Ovary (tissue), 10 donors: ENCODE measurements at places on chromosomes 3 and 15. TPM values are rescaled to one million over a fixed set of nuclear protein-coding genes. Genes with fewer than 3 reads are reported as not detected.
A peak's percentile ranks its signal among the peaks of the same experiment; 100 is the strongest.

- no peak for DNase-seq
- H3K4me3 ChIP-seq = no peak overlapping the region
- H3K4me1 ChIP-seq = no peaks in the 10 kb centered on the region
- no peaks in the 10 kb centered on the region for H3K27me3 ChIP-seq
- H3K36me3 ChIP-seq = no peaks in the 10 kb centered on the region
- H3K27ac ChIP-seq = no peak overlapping the region
Measured at GRCh38 chr15:81785679-81786078, 260.1 kb downstream of the MEX3B start.

DNA sequence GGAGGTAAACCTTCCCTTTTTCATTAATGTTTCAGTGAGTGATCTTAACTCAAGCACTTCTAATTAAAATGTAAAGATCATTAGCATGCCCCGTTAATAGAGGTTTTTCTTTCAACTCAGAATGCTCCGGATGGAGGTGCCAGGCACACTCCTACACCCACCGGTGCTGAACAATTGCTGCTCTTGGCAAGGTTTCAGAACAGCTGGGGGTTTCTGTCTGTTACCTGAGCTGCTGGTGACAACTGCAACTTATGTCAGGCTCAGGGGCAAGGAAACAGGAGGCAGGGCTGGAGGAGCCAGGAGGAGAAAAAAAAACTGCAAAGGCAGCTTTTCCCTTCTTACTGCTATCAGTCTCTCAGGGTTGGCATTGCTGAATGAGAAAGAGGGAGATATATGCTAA lies 250.1 kb downstream of the DIPK2A start:
- no peaks in the 10 kb centered on the region for H3K4me1 ChIP-seq
- no peak for DNase-seq
- no peak overlapping the region for H3K27ac ChIP-seq
- no peak overlapping the region for H3K4me3 ChIP-seq

DNA sequence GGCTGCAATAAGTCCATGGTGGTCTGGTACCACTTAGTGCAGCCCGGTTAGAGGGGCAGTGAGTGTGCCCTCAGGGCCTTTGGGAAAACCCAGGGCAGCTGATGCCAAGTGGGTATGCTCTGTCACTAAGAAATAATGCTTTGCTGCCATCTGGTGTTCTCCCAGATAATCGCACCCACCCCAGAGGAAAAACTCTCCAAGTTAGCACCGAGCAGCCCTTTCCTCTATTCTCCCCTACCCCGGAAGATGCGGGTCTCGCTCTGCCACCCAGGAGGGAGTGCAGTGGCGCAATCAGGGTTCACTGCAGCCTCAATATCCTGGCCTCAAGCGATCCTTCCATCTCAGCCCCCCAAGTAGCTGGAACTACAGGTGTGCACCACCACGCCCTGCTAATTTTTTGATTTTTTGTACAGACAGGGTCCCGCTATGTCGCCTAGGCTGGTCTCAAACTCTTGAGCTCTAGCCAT lies 21.3 kb upstream of the DAPK2 start:
- H3K27ac ChIP-seq = no peak overlapping the region
- DNase-seq = peak; percentile 69
- no peaks in the 10 kb centered on the region for H3K36me3 ChIP-seq
- H3K4me3 ChIP-seq = no peak overlapping the region
- peaks cover 7% of the 10 kb centered on the region for H3K4me1 ChIP-seq
- H3K27me3 ChIP-seq = no peaks in the 10 kb centered on the region

GRCh38 chr3:151630938-151631441 lies 102.7 kb upstream of the AADACL2 start:
- DNase-seq = no peak
- no peaks in the 10 kb centered on the region for H3K27me3 ChIP-seq
- no peaks in the 10 kb centered on the region for H3K36me3 ChIP-seq

GRCh38 chr15:73607405-73607804 lies 25.8 kb downstream of the NPTN start:
- H3K4me1 ChIP-seq = peaks cover 7% of the 10 kb centered on the region
- H3K4me3 ChIP-seq = no peak overlapping the region

DNA sequence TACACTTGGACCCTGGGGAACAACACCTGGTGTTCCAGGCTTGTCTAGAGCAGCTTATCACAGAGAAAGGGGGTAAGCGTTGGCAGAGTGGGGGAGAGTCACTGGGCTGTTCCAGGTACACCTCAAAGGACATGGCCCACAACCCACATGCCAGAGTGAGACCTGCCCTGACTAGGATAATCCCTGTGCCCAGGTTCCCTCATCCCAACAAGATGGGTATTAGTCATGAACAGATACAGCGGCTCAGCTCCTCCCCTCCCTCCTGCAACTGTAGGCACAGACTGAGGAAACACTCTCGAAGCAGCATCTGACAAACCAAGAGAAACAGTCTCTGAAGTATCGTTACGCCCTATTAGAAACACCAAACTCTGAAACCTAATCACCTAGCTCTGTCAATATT lies 32.1 kb upstream of the RPS17 start:
- H3K36me3 ChIP-seq = no peaks in the 10 kb centered on the region
- no peaks in the 10 kb centered on the region for H3K27me3 ChIP-seq

- DNase-seq = no peak
- no peak overlapping the region for H3K27ac ChIP-seq
- H3K27me3 ChIP-seq = no peaks in the 10 kb centered on the region
- H3K4me3 ChIP-seq = no peak overlapping the region
Measured at GRCh38 chr3:103410231-103410630, 975.4 kb downstream of the ZPLD1 start.

DNA sequence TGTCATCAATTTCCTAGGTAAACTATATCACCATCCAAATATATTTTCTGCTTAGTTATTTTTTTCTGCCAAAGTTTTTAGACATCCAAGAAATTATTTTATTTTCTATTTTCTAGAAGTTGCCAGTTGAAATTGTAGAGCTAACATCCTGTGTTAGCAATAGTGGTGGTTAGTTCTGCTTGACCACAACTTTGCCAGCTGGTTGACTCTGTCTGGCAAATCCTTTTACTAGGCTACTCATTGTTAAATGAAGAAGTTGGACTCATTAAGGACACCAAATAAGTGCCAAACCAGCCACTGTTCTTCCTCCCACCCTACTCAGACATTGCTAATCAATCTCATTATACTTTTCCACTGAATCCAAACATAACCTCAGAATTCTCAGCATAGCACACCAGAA lies 15.4 kb upstream of the CRBN start:
- no peak overlapping the region for H3K4me3 ChIP-seq
- no peaks in the 10 kb centered on the region for H3K27me3 ChIP-seq
- H3K4me1 ChIP-seq = no peaks in the 10 kb centered on the region
- H3K36me3 ChIP-seq = no peaks in the 10 kb centered on the region
- no peak overlapping the region for H3K27ac ChIP-seq

GRCh38 chr15:80921736-80922410 lies 67.7 kb downstream of the MESD start:
- no peak overlapping the region for H3K4me3 ChIP-seq
- no peaks in the 10 kb centered on the region for H3K27me3 ChIP-seq

DNA sequence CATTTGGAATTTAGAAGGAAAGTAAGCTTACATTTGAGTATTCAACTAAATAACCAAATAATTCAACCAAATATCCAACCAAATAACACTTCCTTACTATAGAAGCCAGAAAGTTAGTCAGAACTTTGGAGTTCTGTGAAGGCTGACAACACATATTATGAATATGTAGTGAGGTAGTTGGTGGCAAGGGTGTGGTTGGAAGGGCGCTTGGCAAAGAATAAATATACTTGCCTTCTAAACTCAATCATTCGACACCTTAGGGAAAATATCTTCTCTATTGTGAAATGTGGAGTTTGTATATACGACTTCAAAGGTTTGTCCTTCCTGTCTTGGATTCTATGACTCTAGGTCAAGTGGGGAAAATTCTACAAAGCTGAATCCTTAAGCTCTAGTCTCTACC lies 111.7 kb upstream of the OSTN start:
- no peak overlapping the region for H3K27ac ChIP-seq
- no peaks in the 10 kb centered on the region for H3K36me3 ChIP-seq
- no peak for DNase-seq
- no peaks in the 10 kb centered on the region for H3K4me1 ChIP-seq
- H3K4me3 ChIP-seq = no peak overlapping the region

DNA sequence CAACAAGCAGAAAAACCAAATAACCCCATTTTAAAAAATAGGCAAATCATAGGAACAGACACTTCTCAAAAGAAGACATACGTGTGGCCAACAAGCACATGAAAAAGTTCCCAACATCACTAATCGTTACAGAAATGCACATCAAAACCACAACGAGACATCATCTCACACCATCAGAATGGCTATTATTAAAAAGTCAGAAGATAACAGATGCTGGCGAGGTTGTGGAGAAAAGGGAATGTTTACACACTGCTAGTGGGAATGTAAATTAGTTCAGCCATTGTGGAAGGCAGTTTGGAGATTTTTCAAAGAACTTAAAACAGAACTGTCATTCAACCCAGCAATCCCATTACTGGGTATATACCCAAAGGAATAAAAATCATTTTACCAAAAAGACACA lies 60.7 kb downstream of the ABI3BP start:
- no peaks in the 10 kb centered on the region for H3K36me3 ChIP-seq
- no peaks in the 10 kb centered on the region for H3K27me3 ChIP-seq
- H3K4me1 ChIP-seq = no peaks in the 10 kb centered on the region
- no peak for DNase-seq
- H3K27ac ChIP-seq = no peak overlapping the region

- DNase-seq = no peak
- no peaks in the 10 kb centered on the region for H3K36me3 ChIP-seq
- H3K4me1 ChIP-seq = no peaks in the 10 kb centered on the region
- no peak overlapping the region for H3K4me3 ChIP-seq
- no peaks in the 10 kb centered on the region for H3K27me3 ChIP-seq
Measured at GRCh38 chr3:164451072-164451910, 627.0 kb downstream of the SI start.

GRCh38 chr3:24867783-24868182 lies 373.1 kb upstream of the THRB start:
- no peaks in the 10 kb centered on the region for H3K27me3 ChIP-seq
- H3K27ac ChIP-seq = no peak overlapping the region
- no peak overlapping the region for H3K4me3 ChIP-seq
- no peaks in the 10 kb centered on the region for H3K36me3 ChIP-seq
- DNase-seq = no peak

- H3K4me1 ChIP-seq = no peaks in the 10 kb centered on the region
- H3K36me3 ChIP-seq = no peaks in the 10 kb centered on the region
- DNase-seq = no peak
- no peak overlapping the region for H3K4me3 ChIP-seq
Measured at GRCh38 chr3:132623646-132624045, 26.6 kb downstream of the ACKR4 start.

DNA sequence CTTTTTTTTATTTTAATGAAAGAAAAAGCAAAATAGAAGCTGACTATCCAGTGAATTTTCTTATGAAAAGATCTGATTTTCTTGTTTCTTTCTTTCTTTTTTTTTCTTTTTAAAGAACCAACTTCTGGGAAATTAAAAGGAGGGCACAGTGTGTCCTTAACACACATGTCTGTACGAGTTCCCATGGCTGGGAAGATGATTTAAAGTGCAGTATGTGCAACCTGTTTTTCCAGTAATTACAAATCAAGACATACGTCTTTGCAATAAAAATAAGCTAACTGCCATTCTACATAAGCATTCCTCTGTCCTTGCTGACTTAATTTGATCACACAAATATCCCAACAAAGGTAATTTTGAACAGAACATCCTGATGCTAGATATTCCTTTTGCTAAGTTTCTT lies 416.1 kb downstream of the ROBO1 start:
- no peaks in the 10 kb centered on the region for H3K4me1 ChIP-seq
- H3K27ac ChIP-seq = no peak overlapping the region
- no peaks in the 10 kb centered on the region for H3K27me3 ChIP-seq
- H3K4me3 ChIP-seq = no peak overlapping the region
- H3K36me3 ChIP-seq = no peaks in the 10 kb centered on the region

DNA sequence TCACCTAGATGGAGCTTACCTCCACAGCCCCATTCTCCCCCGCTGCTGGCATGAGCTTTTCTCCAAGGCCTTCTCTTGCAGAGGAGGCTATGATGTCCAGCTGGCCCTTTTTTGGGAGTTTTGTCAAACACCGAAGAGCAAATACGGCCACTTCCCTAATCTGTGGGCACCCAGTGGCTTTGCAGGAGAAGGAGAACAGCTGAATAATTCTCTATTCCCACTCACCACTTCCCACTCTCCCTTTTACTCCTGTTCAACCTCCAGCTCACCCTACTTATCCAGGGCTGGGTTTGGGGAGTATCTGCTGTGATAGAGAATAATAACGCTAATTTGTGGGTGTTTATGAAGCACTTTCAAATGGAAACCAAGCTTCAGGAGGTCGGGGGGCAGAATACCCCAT lies 93.0 kb downstream of the AAGAB start:
- DNase-seq = peak; percentile 4
- H3K36me3 ChIP-seq = no peaks in the 10 kb centered on the region
- H3K4me3 ChIP-seq = no peak overlapping the region
- H3K4me1 ChIP-seq = peaks cover 23% of the 10 kb centered on the region
- no peak overlapping the region for H3K27ac ChIP-seq

GRCh38 chr3:115021061-115021460 lies 126.0 kb downstream of the ZBTB20 start:
- H3K27ac ChIP-seq = no peak overlapping the region
- H3K4me3 ChIP-seq = no peak overlapping the region
- no peaks in the 10 kb centered on the region for H3K27me3 ChIP-seq
- H3K36me3 ChIP-seq = no peaks in the 10 kb centered on the region

SNX22 gene
- 0.20 TPM for total RNA-seq

GOLGA8G gene
- not detected for total RNA-seq

AGBL1 gene
- total RNA-seq = not detected

PLA2G4F gene
- not detected for total RNA-seq

WDR72 gene
- 2.6 TPM for total RNA-seq
